ENCODE measurements at places on chromosomes 1 and 21. TPM values are rescaled to one million over a fixed set of nuclear protein-coding genes. Genes with fewer than 3 reads are reported as not detected.

GRCh38 chr1:161266202-161266601 lies 7.7 kb downstream of the PCP4L1 start:
- DNase-seq, result no peak

- no peak for DNase-seq
These were observed 1.2 kb downstream of the MCOLN2 start for GRCh38 chr1:84995484-84996334.

GRCh38 chr1:85091671-85092280 lies 43.5 kb upstream of the MCOLN3 start:
- no peak for DNase-seq

GRCh38 chr1:98842241-98842640 lies 162.4 kb downstream of the PLPPR5 start:
- no peak for DNase-seq

DNA sequence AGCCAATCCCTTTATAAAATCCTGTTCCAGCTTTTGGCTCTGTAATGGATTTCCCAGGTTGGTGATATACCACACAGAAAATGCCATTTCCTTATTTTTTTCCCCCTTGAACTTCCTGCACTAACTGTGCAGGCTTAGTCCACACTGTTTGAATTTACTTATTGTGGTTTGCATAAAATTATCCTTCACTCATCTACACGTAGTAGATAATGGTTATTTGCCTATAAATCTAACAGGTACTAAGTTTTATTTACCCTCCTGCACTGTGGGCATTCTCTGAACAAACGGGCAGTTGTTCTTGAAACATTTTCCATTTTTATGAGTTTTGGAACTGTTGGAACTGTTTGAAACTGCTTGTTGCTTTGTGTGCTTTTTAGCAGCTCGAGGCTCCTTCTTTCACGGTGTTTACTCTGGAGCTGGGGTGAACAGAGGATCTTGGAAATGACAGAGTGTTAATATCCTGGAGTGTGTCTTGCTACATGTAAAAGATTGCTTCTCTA lies 23.0 kb upstream of the KIFAP3 start:
- no peak for DNase-seq

GRCh38 chr1:86202552-86203340 lies 46.2 kb upstream of the COL24A1 start:
- DNase-seq, result no peak

- no peak for DNase-seq
These were observed 42.7 kb downstream of the RHOU start for GRCh38 chr1:228778026-228778425.

DNA sequence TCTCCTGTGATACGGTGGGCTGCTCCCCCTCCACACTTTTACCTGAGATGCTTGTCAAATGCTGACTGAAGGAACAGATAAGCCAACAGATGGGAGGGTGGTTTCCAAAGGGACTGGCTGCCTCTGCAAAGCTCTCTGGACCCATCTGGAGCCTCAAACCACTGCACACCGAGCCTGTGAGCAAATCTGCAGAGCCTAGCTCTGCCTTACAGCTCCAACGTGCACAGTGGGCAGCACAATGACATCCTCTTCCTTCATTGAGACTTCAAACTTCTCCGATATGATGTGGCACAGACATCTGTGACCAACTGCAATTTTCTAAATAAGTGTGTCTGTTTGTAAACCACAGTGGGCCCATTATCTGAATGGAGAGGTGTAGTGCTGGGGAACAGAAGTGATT lies 26.2 kb upstream of the KNCN start:
- DNase-seq, result no peak

GRCh38 chr1:3659093-3659492 lies 6.8 kb downstream of the TP73 start:
- DNase-seq, result no peak

- DNase-seq, result no peak
These were observed 113.1 kb downstream of the RRAGC start for GRCh38 chr1:38746402-38746935.

- DNase-seq, result no peak
These were observed 7.2 kb downstream of the RGL1 start for GRCh38 chr1:183812128-183812527.

GRCh38 chr1:186761358-186761757 lies 67.4 kb upstream of the PLA2G4A start:
- DNase-seq, result no peak

- DNase-seq, result no peak
These were observed 94.0 kb downstream of the DPYD start for GRCh38 chr1:97826820-97827219.

GRCh38 chr1:213393860-213394259 lies 342.8 kb downstream of the RPS6KC1 start:
- DNase-seq, result no peak

DNA sequence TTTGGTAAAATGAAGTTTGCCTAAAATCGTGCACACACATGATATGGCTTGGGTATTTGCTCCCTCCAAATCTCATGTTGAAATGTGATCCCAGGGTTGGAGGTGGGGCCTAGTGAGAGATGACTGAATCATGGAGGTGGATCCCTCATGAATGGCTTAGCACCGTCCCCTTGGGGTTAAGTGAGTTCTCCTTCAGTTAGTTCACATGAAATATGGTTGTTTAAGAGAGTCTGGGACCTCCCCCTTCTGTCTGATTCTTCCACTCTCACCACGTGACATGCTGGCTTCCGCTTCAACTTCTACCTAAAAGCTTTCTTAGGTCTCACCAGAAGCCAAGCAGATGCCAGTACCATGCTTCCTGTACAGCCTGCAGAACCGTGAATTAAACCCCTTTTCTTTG lies 58.4 kb downstream of the SIPA1L2 start:
- DNase-seq, result no peak

DNA sequence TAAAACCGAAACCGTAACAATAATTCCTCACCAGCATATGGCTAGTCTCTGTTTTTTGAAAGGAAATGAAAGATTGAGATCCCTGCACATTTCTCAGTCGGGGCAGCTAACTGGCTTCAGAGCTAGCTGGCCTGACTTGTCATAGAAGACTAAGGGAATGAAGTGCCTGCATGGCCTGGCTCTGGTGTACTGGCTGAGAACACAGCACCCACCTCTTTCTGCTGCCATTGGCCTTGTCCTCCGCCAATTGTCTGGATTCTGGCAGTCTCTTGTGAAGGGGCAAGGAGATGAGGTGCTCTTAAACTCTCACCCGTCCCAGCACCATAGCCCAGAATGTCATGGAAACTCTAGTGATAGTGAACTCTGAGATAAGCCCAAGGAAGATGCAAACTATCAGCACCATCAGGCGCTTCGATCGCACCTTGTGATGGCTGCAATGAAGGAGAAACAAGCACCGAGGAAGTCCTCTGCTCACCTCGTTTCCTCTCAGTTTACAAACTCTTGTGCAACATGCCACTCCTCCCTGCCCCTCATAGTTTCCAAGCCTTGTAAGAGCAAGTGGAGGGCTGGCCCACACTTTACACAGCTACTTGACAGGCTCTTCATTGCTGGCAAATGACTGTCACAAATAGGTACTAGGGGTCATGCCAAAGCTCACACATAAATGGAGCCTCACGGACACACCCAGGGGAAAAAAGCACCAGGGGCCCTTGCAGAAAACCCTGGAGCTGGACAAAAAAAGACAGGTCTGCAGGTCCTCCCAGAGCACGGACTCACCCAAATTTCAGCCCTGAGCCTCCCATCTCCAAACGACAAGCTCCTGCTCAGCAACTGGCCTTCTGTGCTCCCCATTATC lies 16.4 kb downstream of the INPP5B start:
- no peak for DNase-seq

DNA sequence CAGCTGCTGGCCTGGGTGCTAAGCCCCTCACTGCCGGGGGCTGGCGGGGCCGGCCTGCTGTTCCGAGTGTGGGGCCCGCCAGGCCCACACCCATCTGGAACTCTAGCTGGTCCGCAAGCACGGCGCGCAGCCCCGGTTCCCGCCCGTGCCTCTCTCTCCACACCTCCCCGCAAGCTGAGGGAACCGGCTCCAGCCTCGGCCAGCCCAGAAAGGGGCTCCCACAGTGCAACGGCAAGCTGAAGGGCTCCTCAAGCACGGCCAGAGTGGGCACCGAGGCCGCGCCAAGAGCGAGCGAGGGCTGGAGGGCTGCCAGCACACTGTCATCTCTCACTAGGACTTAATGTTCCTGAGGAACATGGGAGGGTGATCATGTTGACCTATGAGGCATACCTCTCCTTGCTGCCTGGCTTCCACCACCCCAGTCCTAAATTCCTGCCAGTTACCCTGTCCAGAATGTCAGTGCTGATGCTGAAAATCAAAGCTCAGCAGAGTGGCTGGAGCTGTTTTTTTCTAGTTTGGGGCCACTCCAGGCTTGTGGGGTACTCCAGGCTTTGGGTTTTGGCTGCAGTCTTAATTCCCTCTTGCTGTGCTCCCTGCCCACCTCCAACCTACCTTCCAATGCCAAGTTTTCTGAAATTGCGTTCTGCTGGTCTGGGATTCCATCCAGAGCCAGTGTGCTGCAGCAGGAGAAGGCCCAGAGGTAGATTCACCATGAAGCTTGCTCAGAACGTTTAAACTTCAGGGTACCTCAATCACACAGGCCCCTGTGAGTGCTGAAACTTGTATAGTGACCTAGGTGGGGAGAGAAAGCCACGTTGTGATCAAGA lies 44.2 kb upstream of the LPGAT1 start:
- DNase-seq, result no peak

DNA sequence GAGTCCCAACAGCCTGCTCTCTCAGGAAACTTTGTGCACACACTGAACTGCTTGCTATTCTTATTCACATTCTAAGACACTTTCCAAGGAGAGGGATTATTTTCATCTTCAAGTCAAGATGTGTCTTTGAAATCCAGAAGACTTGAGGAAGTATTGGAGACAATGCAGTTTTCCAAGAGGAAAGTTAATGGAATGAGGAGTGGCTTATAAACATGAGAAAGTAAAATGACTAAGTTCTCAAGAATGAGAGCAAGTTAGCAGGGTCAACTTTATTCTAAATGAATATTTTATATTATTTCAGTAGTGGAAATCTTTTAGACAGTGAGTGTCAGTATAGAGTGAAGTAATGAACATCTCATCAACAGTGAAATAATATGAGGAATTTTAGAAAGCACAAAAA lies 1239.3 kb downstream of the MRPL39 start:
- no peak for DNase-seq

GRCh38 chr1:162074276-162075005 lies 5.0 kb downstream of the NOS1AP start:
- DNase-seq, result no peak

DNA sequence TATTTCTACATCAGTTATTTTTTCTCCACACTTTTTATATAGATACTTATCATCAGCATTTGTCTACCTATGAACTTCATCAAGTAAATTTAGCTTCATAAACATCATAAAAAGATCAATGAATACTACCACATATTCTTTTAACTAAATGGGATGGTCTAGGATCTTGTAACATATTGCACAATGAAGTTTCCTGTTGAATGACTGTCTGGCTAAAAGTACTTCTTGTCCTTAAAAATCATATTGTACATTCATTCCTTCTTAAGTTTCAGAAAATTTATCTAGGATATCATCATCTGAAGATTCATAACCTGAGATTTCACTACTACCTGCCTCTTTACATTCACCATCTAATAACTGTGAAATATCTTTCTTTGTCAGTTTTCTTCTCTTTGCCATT lies 69.0 kb downstream of the MAGI3 start:
- no peak for DNase-seq

- peak; percentile 65 for DNase-seq
These were observed 12.2 kb downstream of the SDCCAG8 start for GRCh38 chr1:243267914-243268653.

- DNase-seq, result no peak
These were observed 5.0 kb upstream of the RWDD3 start for GRCh38 chr1:95229037-95229436.

DNA sequence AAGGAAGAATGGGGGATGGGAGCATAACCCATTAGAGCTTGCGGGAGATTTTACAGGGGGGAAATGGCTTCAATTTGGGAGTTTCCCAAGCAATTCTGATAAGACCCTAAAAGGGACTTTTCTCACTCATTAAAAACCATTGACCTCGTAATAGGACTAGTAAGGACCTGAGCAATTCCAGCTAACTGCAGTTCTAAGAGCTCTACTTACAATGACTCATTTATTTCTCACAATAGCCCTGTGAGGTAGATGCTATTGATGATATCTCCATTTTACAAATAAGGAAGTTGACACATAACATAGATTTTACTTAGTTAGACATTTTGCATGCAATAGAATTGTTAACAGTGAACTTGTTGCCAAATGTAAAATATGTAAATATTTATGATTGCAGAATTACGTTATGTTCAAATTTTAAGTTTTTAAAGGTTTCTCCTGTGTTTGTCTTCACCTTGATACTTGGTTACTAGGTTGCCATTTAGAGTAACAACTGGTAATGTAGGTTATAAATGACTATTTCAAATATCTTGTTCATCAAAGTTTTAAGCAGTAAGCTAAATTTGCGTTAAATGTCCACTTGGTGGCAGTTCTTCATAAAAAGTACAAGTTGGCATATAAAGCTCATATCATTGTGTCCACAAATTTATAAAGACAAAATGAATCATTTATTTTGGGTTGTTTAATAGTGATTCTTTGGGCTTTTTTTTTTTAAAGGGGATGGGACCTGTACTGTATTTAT lies 182.0 kb downstream of the PLA2G4A start:
- DNase-seq, result no peak

GRCh38 chr21:39518055-39518846 lies 66.5 kb downstream of the SH3BGR start:
- peak; percentile 16 for DNase-seq

- DNase-seq, result no peak
These were observed 18.0 kb downstream of the BMP8A start for GRCh38 chr1:39509360-39510009.

GRCh38 chr1:233453433-233454200 lies 126.1 kb downstream of the MAP3K21 start:
- no peak for DNase-seq

DNA sequence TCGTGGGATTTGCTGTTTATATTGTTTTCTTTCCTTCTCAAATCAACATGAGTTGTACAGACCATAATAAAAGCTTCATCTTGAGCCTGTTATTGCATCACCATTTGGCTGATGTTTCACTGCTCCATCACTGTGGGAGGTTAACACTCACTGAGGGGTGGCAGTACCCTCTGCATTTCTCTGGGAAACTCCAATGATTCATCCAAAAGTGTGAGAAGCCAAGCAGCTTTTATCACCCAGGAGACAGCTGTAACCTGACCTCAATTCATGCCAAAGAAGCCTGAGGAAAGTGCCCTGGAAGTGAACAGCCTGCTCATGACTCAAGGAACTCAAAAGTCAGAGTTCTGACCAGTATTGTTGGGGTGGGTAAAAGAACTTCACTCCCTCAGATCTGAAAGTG lies 84.1 kb downstream of the GPR88 start:
- peak; percentile 92 for DNase-seq

GRCh38 chr1:38613996-38614395 lies 245.6 kb downstream of the RRAGC start:
- no peak for DNase-seq

GRCh38 chr1:114831276-114831994 lies 23.2 kb upstream of the SYCP1 start:
- DNase-seq, result no peak

- no peak for DNase-seq
These were observed 44.0 kb downstream of the LYST start for GRCh38 chr1:235822685-235823084.

Gene KLF17
- polyA plus RNA-seq, result 0.21 TPM

Gene SHISA4
- 24.4 TPM for polyA plus RNA-seq

Gene CD52
- not detected for polyA plus RNA-seq

Gene HENMT1
- polyA plus RNA-seq, result 2.2 TPM

Gene KRTAP13-2
- not detected for polyA plus RNA-seq

Gene TRIM17
- polyA plus RNA-seq, result 0.27 TPM

Gene GJB3
- not detected for polyA plus RNA-seq

Gene OTUD3
- polyA plus RNA-seq, result 3.9 TPM

Gene DAB1
- 0.05 TPM for polyA plus RNA-seq

Gene ESPN
- not detected for polyA plus RNA-seq

Gene LCE1E
- polyA plus RNA-seq, result not detected

Gene RSPH1
- not detected for polyA plus RNA-seq

Gene PLA2G2A
- not detected for polyA plus RNA-seq

Gene CRYAA
- not detected for polyA plus RNA-seq

Gene RNF207
- 8.7 TPM for polyA plus RNA-seq

Gene KRTAP11-1
- not detected for polyA plus RNA-seq

All from AG04450 (cell line).